Stimulated activated effector memory CD8-positive, alpha-beta T cell treated with anti-CD3 and anti-CD28 coated beads, Interleukin-12 subunit alpha, Interleukin-12 subunit beta, amount 100 ng/mL, for 72 hours (primary cell): ENCODE measurements at places on chromosomes 4 and X.

GRCh38 chr4:137775701-137776100 is 243.4 kb upstream of the PCDH18 start:
- no peak for DNase-seq

- no peak for DNase-seq
These were observed 97.3 kb downstream of the NR3C2 start for GRCh38 chr4:148344941-148345340.

- no peak for DNase-seq
These were observed 1035.6 kb downstream of the C4orf33 start for GRCh38 chr4:130131536-130131935.

GRCh38 chr4:81494031-81494431 is 22.3 kb upstream of the RASGEF1B start:
- DNase-seq: no peak

DNA sequence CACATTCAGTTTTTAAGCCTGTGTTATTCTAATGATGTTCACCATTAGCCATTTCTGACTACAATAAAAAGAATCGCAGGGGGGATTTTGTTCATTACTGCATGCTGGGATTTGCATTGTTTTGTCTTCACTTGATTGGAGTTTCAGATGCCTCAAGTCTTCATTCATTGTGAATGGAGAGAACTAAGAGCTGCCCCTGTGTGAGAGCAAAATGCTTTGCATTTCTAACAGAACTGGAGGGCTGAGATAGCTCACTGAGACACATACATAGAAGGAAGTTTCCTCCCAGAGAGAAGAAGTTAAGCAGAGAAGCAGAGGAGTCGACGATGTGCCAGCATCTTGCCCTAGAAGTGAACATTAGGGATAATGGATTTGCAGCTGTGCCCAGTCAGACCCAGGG is 113.5 kb upstream of the GATB start:
- DNase-seq: no peak
